Stimulated activated CD8-positive, alpha-beta memory T cell treated with anti-CD3 and anti-CD28 coated beads, Interleukin-15, amount 100 ng/mL, for 48 hours (primary cell): ENCODE measurements at places on chromosomes 3 and 15.

DNA sequence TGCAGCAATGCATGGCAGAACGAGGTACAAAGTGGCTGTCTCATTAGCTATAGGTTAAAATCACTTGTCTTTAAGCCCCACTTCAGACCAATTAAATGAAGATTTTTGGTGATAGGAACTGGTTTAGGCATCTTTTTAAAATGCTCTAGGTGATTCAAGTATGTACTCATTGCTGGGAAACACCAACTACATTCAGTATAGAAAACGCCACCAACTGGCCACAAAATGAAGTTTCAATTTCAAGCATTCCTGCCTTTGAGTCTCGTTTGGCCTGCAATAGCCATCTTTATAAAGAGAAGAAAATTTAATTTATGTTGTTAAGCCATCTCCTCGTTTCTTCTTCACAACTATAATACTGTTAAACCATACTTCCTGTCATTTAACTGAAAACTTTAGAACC lies 587.9 kb downstream of the GBE1 start:
- DNase-seq = no peak

DNA sequence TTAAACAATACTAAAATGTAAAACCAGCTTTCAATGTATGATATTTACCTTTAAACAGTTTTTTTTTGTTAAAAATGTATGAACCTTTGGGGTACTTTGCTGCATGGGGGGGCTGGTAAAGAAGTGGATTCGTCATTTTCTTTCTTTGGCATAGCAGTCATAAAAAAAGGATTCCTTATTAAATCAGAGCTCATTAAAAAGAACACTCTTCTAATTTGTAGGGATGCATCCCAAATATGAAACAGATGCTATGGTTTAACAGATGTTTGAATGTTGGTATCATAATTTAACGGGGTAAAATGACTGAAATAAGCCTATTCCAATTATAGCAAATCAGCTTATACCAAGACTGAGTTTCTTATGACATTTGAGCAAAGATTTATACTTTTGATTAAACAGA lies 234.4 kb downstream of the BBX start:
- DNase-seq = no peak

GRCh38 chr3:64445109-64445943 lies 220.1 kb upstream of the PRICKLE2 start:
- DNase-seq = no peak

DNA sequence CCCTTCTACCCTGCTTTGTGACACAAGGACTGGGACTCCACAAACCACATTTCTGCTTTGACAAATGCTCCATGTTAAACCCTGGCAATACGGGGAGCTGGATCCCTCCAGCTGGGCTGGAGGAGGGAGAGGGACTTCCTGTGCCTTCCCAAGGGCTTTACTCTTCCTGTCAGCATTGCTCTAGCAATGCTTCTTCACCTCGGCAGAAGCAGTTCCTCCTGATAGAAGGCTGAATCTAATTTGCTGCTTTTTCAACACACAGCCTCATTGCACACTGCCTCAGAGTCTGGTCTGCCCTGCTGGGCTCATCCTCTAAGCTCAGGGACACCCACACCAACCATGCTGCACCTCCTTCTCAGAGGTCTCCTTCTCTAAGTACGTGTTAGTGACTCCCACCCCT lies 142.8 kb upstream of the SMAD3 start:
- no peak for DNase-seq

GRCh38 chr3:12141350-12141749 lies 17.4 kb downstream of the TIMP4 start:
- no peak for DNase-seq

DNA sequence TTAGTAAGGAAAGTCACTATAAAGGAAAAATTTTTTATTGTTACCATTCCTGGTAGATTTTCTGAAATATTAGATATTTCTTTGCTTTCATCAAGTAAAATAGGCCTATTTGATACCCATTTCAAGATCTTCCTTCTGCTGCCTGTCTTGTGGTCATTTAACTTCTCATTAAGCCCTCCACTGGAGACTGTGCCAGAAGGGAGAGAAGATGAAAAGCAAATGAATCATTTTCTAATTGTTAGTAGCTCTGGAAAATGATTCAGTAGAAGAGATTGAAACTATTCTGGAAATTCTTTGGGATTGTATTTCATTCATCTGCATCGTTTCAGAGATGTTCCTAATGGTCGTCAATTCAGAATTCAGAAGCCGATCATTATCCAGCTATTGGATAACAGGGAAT lies 3.2 kb downstream of the KCTD6 start:
- DNase-seq = no peak

DNA sequence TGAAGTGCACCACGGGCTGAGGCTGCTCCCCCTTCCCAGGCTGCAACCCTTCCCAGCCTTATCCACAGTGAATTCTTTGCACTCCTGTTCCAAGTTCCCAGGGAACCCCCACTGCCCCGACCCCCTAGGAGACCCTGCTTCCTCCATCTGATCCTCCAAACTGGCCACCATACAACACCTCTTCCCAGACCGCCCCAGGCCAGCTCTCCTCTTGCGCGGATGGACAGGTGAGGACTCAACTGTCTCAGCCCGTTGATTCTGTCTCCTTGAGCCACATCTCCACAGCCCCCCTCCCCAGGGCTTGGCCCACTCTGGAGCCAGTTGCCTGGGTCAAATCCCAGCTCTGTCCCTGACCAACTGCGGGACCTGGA lies 21.7 kb downstream of the GRIP2 start:
- no peak for DNase-seq

- DNase-seq = no peak
Measured at GRCh38 chr3:136276049-136276755, 26.1 kb downstream of the PCCB start.

- no peak for DNase-seq
Measured at GRCh38 chr3:157574531-157574930, 71.3 kb upstream of the VEPH1 start.

GRCh38 chr3:90253131-90253530 lies 1145.7 kb downstream of the EPHA3 start:
- DNase-seq = no peak

- no peak for DNase-seq
Measured at GRCh38 chr3:82261013-82261412, 499.6 kb upstream of the GBE1 start.

DNA sequence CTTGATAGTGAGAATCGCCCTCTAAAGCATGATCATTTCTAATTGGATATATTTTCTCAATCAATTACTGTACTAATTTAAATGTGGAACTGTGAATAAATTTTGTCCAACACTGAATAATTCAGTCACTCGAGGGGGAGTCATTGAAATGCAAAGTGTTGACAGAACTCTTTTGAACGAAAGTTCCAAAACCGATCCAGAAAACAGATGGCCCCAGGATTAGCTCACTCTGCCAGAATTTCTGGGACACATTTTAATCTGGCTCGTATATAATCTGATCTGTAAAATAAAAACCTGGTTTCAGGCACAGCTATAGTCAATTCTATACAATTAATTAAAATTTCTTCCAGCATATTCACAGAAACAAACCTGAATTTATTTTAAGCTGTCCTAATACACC lies 580.4 kb downstream of the ROBO1 start:
- DNase-seq = no peak

- DNase-seq = no peak
Measured at GRCh38 chr3:193641440-193641775, 48.4 kb downstream of the OPA1 start.

GRCh38 chr3:52323526-52324295 lies 7.6 kb downstream of the DNAH1 start:
- no peak for DNase-seq

- DNase-seq = no peak
Measured at GRCh38 chr15:44633603-44634002, 29.9 kb downstream of the SPG11 start.

- no peak for DNase-seq
Measured at GRCh38 chr15:86382341-86382740, 302.7 kb downstream of the AGBL1 start.

- no peak for DNase-seq
Measured at GRCh38 chr3:143924522-143925285, 46.9 kb upstream of the DIPK2A start.

DNA sequence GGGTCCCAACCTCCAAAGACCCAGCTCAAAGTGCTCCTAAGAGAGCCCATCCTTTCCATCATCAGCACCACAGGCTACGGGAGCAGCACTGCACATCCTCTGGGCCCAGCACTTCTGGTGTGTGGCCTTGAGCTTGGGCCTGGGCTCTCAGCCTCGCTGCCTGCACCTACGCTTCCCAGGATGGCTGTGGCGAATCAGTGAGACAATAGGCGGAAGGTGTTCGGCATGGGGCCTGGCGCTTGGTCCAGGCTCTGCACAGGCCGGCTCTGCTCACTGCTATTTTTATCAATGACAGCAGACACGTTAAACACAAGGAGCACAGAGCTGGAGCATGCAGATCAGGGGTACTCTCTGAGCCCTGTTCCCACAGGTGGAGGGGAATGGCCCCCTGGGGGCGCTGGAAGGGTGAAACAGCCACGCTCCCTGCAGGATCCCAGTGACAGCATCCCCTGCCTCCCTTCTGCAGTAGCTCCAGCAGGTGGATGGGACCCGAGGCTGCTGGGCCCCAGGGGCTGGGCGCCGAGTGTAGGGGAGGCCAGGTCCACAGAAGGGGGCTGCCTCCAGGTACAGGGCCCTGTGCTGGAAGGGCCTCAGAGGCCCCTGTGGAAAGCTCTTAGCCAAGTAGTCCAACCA lies 90.0 kb upstream of the RPL32 start:
- no peak for DNase-seq

GRCh38 chr15:72155003-72155621 lies 36.9 kb downstream of the SENP8 start:
- no peak for DNase-seq

- DNase-seq = no peak
Measured at GRCh38 chr3:127299276-127299675, 11.4 kb upstream of the PRR20G start.

GRCh38 chr3:191649626-191650025 lies 188.7 kb downstream of the PYDC2 start:
- DNase-seq = no peak

GRCh38 chr3:54932606-54933005 lies 4.7 kb upstream of the LRTM1 start:
- no peak for DNase-seq

- DNase-seq = no peak
Measured at GRCh38 chr3:10946526-10946925, 46.0 kb upstream of the SLC6A1 start.
